Glutamatergic neuron (in vitro differentiated cells): ENCODE measurements at places on chromosomes 6 and 20. TPM values are rescaled to one million over a fixed set of nuclear protein-coding genes. Genes with fewer than 3 reads are reported as not detected.

GRCh38 chr6:89205819-89206218 lies 11.3 kb downstream of the GABRR1 start:
- DNase-seq, result no peak

- DNase-seq, result no peak
These were observed 29.1 kb downstream of the WRNIP1 start for GRCh38 chr6:2794171-2794730.

DNA sequence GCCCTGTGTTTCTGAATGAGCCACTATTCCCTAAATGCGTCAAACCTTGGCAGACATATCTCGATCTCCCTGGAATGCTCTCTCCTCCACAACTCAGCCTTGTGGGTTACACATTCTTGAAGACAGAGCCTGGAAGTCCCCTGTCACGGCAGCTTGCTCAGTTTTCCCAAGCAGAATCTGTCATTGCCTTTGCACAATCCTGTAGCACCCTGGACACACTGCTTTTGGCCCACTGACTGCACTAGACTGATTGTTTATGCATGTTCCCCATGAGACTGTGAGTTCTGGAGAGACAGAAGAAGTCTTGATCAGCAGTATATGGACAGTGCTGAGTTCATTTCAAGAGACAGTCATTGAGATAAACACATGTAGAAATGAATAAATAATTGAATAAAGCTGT lies 406.7 kb downstream of the CD83 start:
- DNase-seq, result no peak

DNA sequence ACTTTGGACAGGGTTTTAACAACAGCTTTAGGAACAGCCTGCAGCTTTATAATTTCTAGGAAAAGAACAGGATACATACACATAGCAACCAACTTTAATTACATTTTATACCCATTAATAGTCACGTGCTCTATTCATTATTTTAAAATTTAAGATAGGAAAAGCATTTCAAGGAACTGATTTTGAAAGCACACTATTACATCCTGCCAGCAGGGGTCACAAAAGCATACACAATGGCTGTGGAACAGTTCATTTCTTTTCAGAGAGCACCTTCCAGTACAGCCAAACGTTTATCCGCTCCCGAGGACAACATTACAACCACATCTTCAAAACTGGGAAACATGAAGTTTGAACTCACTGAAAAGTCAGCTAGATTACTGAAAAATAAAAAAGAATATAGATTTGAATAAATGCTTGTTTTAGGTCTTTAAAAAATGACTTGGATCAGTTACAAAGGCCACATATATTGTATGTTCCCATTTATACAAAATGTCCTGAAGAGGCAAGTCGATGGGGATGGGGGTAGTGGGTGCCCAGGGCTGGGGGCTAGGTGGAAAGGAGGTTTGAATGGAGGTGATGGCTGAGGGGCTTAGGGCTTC lies 104.6 kb upstream of the EXOC2 start:
- no peak for DNase-seq

DNA sequence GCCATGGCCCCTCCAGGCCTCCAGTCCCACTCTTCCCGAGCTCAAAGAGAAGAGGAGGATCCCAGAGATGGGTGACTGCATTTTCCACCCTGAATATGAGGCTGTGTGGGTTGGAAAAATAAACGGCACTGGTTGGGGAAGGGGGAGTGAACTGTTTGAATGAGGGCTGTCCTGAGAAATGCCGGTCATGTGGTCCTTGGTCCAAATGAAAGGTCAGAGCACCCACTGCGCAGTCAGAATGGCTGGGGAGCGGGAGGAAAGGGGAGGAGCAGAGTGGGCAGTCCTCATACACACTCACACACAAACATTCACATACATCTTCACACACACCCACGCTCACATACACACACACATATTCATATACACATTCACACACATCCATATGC lies 83.1 kb downstream of the MRPL14 start:
- DNase-seq, result no peak

DNA sequence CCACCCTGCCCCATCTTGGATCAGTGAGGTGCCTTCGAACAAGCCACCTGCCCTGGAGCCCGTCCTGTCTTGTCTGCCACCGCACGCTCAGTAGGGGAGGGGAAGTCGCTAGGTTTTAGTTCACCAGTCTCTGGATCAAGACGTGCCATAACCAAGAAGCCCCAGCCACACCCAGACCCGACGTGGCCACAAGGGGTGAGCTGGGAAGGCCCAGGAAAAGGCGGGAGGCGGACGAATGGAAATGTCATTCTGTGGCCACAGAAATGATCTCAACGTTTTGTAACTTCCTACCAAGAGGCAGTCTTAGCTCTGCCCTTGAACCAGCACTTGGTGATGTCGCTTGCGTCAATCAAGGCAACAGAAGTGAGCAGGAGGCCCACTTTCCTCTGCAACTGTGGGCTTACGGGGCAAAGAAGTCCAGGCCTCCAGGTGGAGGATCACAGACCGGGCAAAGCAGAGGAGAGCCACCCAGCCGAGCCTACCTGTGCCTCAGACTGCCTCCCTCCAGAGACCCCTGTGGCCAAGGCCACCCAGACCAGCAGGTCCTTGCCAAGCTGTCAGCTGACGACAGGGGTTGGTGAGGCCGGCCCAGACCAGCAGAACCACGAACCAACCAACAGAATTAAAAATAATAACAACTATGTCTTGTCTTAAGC lies 14.5 kb downstream of the GMEB2 start:
- DNase-seq, result peak; percentile 8

DNA sequence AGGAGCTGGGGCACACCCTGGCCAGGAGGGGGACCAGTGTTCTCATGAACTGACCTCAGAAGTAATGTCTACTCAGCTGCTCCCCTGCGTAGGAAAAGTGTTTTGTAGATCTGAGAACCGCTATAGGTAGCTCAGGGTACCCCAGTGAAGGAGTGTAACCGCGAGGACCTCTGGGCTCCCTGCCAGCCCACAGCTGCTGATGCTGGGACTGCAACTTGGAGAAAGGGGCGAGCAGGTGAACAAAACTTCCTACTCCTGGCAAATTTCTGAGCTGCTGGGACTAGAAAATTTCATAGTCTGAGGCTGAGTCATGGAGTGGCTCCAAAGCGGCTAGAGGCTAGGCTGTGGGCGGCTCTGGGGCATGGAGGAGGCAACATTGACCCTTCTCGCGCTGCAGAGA lies 51.9 kb downstream of the PYGB start:
- no peak for DNase-seq

- no peak for DNase-seq
These were observed 38.5 kb downstream of the SOD2 start for GRCh38 chr6:159654483-159655098.

- DNase-seq, result no peak
These were observed 130.0 kb downstream of the FOXC1 start for GRCh38 chr6:1739680-1740079.

DNA sequence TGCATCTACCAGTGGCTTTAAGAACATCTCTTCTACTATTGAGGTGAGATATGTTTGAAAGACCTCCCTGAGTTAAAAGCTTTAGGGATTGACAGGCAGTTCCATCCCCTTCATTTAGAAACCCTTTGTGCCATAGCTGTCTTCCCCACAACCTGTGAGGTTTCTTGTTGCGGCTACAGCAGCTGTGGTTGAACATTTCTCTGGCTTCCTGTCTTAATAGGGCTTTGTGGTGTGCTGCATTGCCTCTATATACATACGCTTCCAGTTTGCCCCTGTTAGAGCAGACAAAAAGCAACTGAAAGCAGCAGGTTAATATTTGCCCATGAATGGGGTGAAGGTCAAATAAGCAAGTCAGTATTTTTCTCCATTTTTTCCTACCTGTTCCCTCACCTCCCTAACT lies 210.2 kb downstream of the TMEM200A start:
- no peak for DNase-seq

DNA sequence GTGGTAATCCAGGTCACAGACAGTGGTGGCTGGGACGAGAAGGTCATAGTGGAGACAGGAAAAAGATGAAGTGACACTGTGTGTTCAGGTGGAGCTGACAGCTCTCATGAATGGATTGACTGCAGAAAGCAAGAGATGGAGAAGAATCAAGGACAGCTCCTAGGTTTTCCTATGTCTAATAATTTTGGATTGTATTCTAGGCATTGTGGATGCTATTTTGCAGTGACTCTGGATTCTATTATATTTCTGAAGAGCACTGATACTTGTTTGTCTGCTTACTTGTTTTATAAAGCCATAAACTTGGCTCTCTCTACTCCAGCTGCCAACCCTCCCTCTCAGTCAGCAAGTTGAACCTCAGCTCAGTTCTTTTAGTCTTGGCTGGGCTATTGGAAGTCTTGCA lies 58.7 kb downstream of the BANF2 start:
- DNase-seq, result no peak

DNA sequence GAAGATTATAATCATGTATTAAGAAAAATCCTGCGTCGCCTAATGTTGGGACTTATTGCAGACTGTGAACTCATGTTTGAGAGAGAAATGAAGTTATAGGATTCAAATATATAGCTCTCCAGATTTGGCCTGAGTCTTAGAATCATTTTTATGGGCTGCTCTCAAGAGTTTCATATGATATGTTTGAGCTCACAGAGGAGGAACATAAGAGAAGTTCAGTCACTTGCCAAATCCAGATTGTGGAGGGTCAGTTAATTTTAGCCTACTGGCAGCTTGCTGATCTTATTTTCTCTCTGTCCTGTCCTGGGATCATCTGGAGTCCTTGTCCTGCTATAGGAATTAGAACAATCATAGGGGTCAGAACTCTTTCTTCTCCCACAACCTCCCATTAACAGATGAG lies 186.1 kb upstream of the SUPT3H start:
- no peak for DNase-seq

DNA sequence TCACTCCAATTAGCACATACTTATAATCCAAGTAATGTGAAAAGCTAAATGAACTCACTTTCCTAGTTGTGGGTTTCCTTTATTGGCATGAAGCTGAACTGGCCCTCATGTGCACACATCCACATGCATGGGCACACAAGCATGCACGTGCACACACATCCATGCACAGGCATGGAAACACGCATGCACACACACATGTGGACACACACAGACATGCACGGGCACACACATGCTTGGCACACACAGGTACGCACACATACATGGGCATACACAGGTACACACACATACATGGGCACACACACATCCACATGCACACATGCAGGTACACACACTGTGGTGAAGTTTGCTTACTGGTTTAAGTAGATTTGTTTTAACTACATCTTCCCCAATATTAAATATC lies 23.8 kb downstream of the SYNDIG1 start:
- no peak for DNase-seq

GRCh38 chr20:34781220-34781619 lies 44.2 kb downstream of the NCOA6 start:
- DNase-seq, result no peak

The EEF1A2 gene
- total RNA-seq, result 55.3 TPM

The CAPN11 gene
- not detected for total RNA-seq

The VWA7 gene
- total RNA-seq, result 3.2 TPM
